T-cell (primary cell): ENCODE measurements at places on chromosomes 16 and 17. TPM values are rescaled to one million over a fixed set of nuclear protein-coding genes. Genes with fewer than 3 reads are reported as not detected.
A peak's percentile ranks its signal among the peaks of the same experiment; 100 is the strongest.

DNA sequence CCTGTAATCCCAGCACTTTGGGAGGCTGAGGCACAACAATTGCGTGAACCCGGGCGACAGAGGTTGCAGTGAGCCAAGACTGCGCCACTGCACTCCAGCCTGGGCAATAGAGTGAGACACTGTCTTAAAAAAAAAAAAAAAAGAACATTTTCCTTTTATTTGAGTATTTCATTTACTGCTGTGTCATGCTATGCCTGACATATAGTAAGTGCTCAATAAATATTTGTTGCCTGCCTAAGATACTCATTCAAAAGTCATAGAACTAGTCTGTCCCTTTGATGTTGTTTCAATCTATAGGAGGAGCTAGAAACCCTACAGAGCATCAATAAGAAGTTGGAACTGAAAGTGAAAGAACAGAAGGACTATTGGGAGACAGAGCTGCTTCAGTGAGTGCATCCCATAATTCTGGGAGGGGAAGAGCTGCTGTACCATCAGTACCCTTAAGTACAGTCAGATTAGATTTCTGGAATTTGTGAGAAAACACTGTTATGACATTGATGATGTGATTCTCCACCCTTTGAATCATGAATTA lies 20.0 kb downstream of the CALCOCO2 start:
- no peak for DNase-seq
- peaks cover 10% of the 10 kb centered on the region for H3K36me3 ChIP-seq
- H3K27me3 ChIP-seq, result no peaks in the 10 kb centered on the region
- H3K4me3 ChIP-seq, result no peak overlapping the region
- H3K27ac ChIP-seq, result no peak overlapping the region

DNA sequence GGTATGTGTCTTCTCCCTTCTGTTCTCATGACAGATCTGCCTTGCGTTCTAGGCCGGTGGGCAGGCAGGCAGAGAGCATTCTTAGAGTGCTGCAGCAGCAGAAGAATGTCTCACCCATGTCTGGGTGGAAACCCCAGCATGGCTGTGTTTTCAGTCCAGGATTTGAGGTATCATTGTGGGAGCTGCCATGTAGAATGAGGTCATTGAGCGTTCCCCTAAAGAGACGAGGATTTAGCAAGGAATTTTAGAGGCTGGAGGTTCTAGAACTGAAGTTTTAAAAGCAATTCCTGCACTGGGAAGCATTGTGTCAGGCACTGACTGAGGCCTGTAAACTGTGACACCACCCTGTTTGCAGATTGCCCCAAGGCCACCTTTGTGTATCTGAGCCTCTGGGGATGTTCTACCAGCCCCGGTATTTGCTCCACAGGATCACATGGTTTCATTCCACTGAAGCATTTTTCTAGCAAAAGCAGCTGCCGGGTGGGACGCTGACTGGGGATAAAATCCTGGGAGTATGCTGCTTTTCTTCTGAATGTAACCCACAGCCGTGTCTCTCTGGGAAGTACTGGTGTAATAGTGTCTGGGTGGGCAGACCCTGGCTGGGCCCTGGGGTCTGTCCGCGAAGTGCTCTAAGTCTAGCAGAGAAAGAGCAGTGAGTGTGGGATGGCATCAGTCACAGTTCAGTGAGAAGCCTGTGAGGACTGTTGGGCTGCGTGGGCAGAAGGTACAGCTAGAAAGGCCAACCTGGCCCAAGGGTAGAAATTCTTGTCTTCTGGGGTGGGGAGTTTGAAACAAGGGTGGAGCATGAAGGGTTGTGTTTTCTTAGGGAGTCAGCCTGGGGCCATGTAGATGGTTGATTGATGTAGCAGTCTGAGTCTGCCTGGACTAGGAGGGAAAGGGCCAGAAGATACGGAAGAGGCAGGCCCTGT lies 30.2 kb downstream of the PLCD3 start:
- H3K27ac ChIP-seq, result no peak overlapping the region
- no peaks in the 10 kb centered on the region for H3K27me3 ChIP-seq
- peaks cover 88% of the 10 kb centered on the region for H3K36me3 ChIP-seq
- H3K4me1 ChIP-seq, result no peaks in the 10 kb centered on the region
- DNase-seq, result no peak

DNA sequence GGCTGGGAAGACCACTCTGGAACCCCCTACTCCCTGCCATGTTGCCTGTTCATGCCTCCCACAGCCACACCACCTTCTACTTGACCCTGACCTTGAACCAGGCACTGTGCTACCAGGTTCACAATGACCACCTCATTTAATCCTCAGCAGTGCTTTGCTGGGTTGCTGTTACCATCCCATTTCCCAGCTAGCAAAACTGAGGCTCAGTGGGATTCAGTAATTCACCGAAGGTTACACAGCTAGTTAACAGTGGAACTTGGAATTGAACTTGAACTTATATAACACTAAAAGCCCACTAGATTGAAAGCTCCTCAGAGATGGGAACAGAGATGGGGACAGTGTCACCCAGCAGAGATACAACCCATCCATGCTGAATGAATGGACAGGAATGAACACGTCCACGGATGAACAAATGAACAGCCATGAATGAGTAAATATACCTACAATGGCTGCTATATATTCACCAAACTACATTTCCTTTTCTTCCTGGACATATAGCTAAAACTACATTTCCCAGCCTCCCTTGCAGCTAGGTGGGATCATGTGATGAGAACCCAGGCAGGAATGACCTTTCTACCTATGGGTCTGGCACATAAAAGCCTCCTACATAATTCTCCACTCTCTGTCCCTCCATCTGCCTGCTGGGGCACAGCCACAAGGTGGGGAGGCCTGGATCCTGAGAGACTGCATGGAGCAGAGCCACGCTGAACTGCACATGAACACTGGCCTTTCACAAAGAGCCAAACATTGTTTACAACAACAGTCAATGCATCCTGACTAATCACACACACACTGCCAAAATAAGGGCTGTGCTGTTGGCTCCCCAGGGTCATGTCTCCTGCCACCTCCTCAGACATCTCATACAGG lies 94.8 kb downstream of the RMI2 start:
- H3K27ac ChIP-seq, result no peak overlapping the region
- H3K4me1 ChIP-seq, result no peaks in the 10 kb centered on the region
- no peak overlapping the region for H3K4me3 ChIP-seq
- H3K36me3 ChIP-seq, result no peaks in the 10 kb centered on the region
- DNase-seq, result no peak

DNA sequence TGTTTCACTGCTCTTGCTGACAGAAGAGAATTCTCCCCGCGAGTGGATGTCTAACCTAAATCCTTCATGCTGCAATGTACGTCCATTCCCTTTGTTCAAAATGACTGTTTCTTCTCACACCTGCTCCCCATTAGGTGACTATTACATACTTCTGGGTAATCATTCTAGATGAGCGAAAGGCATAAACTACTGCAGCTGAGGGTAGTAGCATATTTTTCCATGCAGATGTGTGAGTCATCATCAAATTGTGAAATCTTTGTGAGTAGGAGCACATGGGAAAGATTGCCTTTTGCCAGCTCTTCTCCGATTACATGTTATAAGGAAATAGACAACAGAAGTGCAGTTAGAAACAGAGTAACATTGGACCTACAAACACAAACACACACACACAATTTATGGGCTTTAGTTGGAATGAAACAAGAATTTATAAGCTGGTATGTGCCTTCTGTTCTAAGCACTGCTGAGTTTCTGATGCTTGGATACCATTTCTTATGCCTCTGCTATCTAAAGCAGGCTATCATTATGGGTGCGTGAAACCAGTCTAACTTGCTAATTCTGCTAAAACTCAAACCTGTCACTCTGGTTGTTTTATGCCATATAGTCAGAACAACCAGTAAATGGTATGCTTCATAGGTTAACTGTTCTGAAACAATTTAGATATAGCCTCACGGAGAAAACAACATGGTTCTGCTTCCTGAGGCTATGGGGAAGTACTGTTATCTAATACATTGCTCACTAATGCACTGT lies 346.9 kb upstream of the PSMD7 start:
- DNase-seq, result no peak
- H3K27me3 ChIP-seq, result no peaks in the 10 kb centered on the region

DNA sequence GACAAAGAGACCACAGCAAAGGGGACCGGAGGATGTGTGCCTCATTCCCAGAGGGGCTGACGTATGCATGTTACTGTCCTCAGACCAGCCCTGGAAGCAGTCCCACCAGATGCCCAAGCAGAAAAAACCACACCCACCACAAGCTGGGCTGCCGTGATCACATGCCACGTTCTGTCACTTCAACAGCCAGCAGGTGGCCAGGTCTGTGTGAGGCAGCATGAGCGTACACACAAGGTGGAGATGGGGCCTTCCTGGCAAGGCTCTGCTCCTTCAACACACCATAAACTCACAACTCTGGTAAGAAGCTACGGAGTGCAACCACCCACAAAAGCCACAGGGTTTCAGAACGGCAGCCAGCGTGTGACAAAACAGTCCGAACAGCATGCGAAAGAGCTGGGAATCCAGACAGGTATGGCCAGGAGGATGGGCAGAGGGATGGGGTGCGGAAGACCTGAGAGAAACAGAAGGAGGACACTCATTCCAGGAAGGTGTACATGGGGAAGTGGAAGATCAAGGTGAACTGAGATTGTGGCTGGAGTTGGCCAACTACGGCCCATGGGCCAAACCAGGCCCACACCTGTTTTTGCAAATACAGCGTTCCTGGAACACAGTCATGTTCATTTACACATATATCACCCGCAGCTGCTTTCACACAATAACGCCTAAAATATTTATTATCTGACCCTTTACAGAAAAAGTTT lies 27.9 kb downstream of the MBTPS1 start:
- H3K36me3 ChIP-seq, result peaks cover 17% of the 10 kb centered on the region
- peak; percentile 41 for DNase-seq
- H3K27me3 ChIP-seq, result no peaks in the 10 kb centered on the region
- peak overlapping the region; percentile 26 for H3K27ac ChIP-seq
- no peak overlapping the region for H3K4me3 ChIP-seq
- peaks cover 13% of the 10 kb centered on the region for H3K4me1 ChIP-seq

DNA sequence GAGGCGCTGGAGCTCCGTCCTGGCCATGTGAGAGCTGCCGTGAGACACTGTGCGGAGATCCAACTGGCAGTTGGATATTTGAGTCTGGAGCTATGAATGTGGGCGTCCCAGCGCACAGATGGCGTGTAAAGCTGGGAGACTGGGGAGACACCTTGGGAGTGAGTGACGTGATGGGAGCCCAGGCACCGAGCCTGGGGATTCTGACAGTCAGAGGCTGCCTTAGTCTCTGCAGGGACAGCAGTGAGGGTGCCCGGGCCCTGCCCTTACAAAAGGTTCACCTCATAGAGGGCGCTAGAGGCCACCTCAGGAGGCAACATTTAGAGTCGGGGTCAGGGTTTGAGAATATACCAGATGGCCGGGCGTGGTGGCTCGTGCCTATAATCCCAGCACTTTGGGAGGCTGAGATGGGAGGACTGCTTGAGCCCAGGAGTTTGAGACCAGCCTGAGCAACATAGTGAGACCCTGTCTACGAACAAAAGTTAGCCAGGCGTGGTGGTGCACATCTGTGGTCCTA lies 194.1 kb upstream of the GSE1 start:
- H3K4me1 ChIP-seq, result no peaks in the 10 kb centered on the region
- H3K27me3 ChIP-seq, result peaks cover 24% of the 10 kb centered on the region
- no peak overlapping the region for H3K4me3 ChIP-seq
- H3K36me3 ChIP-seq, result no peaks in the 10 kb centered on the region

DNA sequence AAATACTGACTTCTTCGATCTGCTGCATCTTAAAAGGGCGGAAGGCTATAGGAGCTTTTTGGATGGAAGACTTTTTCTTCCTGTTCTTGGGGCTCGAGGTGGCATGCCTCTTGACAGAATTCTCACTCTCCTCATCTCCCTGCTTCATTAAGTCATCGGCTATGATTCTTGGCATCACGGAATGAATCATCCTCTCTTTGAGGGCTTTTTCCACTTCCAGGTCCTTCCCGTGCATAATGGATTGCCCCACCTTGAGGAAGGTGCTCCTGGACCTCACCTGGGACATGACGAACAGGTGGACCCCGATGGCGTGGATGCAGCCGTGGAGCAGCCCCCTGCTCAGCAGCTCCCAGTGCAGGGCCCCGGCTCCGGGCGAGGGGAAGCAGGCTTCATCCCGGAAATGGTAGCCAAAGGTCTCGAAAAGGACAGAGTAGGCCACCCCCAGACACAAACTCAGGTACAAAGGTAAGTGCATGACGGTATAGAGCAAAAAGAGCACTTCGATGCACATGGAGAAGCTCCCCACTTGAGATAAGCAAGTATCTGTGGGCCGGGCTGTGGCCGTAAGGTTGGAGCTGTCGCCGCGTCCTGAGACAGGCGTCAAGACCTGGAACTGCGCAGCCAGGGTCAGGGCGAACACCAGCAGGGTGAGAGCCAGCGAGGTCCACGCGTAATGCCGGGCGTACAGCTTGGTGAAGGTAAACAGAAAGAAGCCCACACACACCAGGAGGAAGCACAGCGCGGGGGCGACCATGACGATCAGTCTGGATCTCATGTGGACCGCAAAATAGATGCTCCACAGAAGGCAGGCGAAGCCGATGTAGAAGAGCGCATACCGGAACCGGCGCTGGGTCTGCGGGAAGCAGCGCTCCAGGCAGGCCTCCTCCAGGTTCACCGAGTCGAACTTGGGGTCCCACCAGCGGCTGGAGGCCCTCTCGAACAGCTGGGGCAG lies 1.7 kb downstream of the ADCY9 start:
- H3K27me3 ChIP-seq, result peaks cover 2% of the 10 kb centered on the region
- peaks cover 44% of the 10 kb centered on the region for H3K4me1 ChIP-seq
- no peaks in the 10 kb centered on the region for H3K36me3 ChIP-seq
- peak overlapping the region; percentile 50 for H3K4me3 ChIP-seq

SYT17 gene
- total RNA-seq, result 0.38 TPM

KRT25 gene
- not detected for total RNA-seq

DNA sequence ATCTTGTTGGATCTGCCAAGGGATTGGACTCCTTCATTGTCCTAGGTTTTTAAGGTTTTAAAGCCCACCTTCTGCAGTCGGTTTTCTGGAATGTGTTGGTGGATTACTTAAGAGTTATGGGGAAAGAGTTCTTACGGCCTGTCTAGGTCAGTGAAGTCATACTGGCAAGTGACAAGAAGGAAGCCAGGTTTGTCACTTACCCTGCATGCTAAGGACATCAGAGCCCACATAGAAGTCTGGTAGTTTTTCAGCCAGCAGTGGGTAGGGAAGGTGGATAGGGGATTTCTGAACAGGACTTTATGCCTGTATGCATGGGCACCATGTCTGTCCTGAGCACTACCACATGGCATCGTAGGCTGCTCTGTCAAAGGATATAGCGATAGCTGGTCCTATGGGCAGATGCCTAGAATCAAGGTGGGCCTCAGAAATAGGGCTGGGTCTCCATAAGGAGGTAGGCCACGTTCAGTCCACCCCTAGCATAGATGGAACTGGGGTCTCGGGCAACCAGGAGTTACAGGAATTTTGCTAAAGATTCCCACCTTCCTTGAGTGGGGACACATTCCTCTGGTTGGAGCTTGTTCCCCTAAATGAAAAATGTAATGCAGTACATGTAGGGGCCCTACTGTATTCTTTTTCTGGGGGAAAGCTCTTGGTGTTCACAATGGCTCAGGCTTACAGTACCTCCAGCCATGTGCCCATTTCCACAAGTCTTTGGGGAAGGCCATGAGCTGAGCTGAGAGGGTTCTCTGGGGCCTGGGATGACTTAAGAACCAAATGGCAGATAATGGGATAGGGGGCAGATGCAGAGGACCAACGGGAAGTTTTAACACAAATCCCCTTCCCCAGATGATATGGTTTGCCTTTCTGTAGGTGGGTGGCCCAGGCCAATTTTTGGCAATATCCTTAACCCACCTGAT lies 27.5 kb downstream of the TRPV2 start:
- no peak overlapping the region for H3K4me3 ChIP-seq
- peaks cover 3% of the 10 kb centered on the region for H3K36me3 ChIP-seq
- H3K27ac ChIP-seq, result no peak overlapping the region
- no peaks in the 10 kb centered on the region for H3K27me3 ChIP-seq
- no peak for DNase-seq

CCDC144A gene
- total RNA-seq, result 3.9 TPM
